ENCODE measurements at places on chromosomes 6 and 20. TPM values are rescaled to one million over a fixed set of nuclear protein-coding genes. Genes with fewer than 3 reads are reported as not detected.

DNA sequence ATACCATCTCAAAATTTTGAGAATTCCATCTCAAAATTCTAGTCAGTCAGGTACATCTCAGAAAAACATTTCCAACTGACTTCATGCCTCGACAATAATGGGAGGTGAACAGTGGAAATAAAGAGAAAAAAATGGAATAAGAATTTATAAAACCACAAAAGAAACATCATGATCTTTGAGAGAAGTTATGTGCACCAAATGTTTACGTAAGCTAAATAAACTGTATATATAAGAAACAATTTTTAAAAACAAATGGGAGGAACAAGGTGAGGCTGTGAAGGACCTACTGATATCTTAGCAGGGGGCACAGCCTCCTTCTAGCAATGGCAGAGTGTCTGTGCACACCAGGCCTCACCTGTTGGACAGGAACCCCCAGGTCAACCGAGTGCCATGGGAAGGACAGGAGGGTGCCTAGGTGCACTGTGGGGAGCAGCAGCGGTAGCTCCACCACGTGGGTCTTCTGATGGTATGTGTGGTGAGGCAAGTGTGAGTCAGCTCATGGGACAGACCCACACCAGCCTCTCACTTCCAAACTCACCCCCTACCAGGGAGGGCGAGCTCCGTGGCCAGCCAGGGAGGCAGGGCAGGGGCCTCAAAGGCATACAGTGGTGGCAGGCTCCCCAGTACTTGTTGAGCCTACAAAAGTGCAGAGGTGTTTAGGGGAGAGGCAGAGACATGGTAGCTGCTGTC lies 23.2 kb downstream of the DIDO1 start:
- H3K27me3 ChIP-seq: no peaks in the 10 kb centered on the region
- peaks cover 3% of the 10 kb centered on the region for H3K4me1 ChIP-seq
- H3K4me3 ChIP-seq: no peak overlapping the region
- H3K36me3 ChIP-seq: peaks cover 65% of the 10 kb centered on the region
- DNase-seq: no peak
- H3K27ac ChIP-seq: no peak overlapping the region

DNA sequence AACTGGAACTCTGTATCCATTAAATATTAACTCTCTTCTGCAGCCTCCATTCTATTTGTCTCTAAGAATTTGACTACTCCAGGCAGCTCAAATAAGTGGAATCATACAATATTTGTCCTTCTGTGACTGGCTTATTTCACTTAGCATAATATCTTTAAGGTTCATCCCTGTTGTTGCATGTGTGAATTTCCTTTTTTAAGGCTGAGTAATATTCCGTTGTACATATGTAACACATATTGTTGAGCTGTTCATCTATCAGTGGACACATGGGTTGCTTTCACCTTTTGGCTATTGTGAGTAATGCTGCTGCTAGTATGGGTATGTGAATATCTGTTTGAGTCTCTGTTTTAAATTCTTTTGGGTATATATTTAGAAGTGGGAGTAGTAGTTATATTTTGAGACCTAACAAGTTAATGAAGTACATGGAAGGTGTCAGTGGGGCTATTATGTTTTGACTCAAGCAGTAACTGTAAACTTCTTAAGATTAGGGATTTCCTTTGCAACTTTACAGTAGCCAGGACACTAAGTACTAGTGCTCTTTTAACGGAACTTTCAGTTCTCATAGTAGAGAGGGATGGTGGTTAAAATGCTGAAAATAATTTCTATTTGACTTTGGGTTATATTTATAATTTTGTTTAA lies 29.7 kb upstream of the TMEM217 start:
- no peak for DNase-seq
- H3K4me3 ChIP-seq: no peak overlapping the region
- H3K27me3 ChIP-seq: no peaks in the 10 kb centered on the region
- peaks cover 15% of the 10 kb centered on the region for H3K4me1 ChIP-seq

DNA sequence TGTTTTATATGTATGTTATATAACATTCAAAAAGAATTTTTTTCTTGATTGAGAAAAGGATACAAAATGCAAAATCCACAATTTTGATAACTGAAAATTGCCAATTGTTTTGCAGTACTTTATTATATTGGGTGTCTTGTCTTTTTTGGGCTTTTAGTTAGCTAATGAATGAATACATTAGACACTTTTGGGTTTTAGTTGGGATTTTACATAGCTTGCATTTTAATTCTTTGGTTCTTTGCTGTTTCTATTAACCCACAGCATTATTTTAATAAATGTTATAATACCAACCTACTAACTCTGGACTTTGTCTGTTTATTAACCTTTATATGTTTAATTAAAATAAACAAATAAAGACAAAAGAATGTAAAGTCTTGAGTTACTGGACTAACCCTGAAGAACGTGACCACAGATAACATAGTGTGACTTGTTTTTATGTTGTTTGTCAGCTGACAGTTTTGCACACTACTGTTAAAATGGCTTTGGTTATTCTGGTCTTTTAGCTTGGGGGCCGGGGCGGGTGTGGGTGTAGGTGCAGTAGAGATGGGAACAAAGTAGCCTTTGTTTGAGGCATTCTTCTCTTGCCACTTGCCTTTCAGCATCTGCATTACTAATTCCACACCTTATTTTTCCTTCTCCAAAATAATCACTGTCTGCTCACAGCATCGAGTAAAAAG lies 159.1 kb downstream of the QKI start:
- no peak for DNase-seq
- no peak overlapping the region for H3K27ac ChIP-seq
- H3K4me1 ChIP-seq: no peaks in the 10 kb centered on the region
- H3K36me3 ChIP-seq: peaks cover 2% of the 10 kb centered on the region
- no peak overlapping the region for H3K4me3 ChIP-seq

- H3K27ac ChIP-seq: no peak overlapping the region
- no peak for DNase-seq
- no peaks in the 10 kb centered on the region for H3K36me3 ChIP-seq
- H3K27me3 ChIP-seq: no peaks in the 10 kb centered on the region
- H3K4me1 ChIP-seq: no peaks in the 10 kb centered on the region
- H3K4me3 ChIP-seq: no peak overlapping the region
These were observed 416.8 kb upstream of the SPTLC3 start for GRCh38 chr20:12591949-12592470.

DNA sequence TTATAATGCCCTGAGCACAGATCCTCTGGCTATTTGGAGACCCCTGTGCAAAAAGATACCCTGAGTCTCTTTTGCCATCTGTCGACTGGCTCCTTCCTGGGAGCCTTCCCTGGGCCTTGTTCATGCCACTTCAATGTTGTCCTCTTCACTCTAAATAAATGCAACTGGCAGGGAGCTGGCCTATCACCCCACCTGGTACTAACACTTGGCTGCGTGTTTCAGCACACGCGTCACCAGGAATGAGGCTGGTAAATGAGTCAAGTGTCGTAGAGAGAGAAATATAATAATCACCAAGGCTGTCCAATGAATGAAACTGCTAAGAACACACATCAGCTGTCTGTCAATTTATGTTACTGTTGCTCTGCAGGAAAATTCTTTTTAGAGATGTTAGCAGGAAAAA lies 374.6 kb upstream of the JARID2 start:
- H3K27ac ChIP-seq: no peak overlapping the region
- no peaks in the 10 kb centered on the region for H3K27me3 ChIP-seq
- H3K4me1 ChIP-seq: peaks cover under 1% of the 10 kb centered on the region

- H3K27me3 ChIP-seq: no peaks in the 10 kb centered on the region
- H3K4me1 ChIP-seq: no peaks in the 10 kb centered on the region
- H3K4me3 ChIP-seq: no peak overlapping the region
- peaks cover 3% of the 10 kb centered on the region for H3K36me3 ChIP-seq
- DNase-seq: no peak
These were observed 213.9 kb upstream of the SNX9 start for GRCh38 chr6:157609117-157609516.

- H3K27ac ChIP-seq: no peak overlapping the region
- H3K36me3 ChIP-seq: no peaks in the 10 kb centered on the region
- H3K27me3 ChIP-seq: no peaks in the 10 kb centered on the region
- no peak for DNase-seq
These were observed 233.1 kb upstream of the ZNF217 start for GRCh38 chr20:53826597-53827291.

GRCh38 chr20:19074356-19074755 lies 138.1 kb upstream of the SLC24A3 start:
- DNase-seq: no peak
- H3K27ac ChIP-seq: no peak overlapping the region
- H3K4me1 ChIP-seq: peaks cover 5% of the 10 kb centered on the region
- no peaks in the 10 kb centered on the region for H3K27me3 ChIP-seq
- H3K36me3 ChIP-seq: no peaks in the 10 kb centered on the region

- no peak for DNase-seq
- no peaks in the 10 kb centered on the region for H3K4me1 ChIP-seq
- H3K36me3 ChIP-seq: no peaks in the 10 kb centered on the region
- H3K27me3 ChIP-seq: no peaks in the 10 kb centered on the region
- H3K4me3 ChIP-seq: no peak overlapping the region
These were observed 49.9 kb upstream of the TMEM30A start for GRCh38 chr6:75334266-75335040.

DNA sequence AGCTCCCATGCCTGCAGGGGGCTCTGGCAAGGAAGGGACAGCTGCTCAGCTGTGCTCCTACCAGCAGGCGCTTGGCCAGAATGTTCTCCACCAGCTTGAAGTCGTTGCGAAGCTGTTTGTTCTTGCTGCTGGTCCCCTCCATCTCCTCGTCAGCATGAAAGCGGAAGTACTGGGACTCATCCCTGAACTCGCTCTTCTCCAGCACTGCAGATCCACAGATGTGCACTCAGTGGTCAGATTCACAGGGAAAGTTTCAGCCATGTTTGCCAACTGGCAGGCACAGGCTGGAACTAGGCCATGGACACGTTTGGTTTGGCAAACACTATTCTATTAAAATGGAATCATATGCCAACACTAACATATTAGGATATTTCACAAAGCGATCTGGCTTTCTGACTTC lies 167.9 kb downstream of the PREX1 start:
- no peak overlapping the region for H3K4me3 ChIP-seq
- DNase-seq: no peak
- H3K27ac ChIP-seq: no peak overlapping the region
- H3K36me3 ChIP-seq: peaks cover 76% of the 10 kb centered on the region
- H3K27me3 ChIP-seq: no peaks in the 10 kb centered on the region
- H3K4me1 ChIP-seq: peaks cover 7% of the 10 kb centered on the region

DNA sequence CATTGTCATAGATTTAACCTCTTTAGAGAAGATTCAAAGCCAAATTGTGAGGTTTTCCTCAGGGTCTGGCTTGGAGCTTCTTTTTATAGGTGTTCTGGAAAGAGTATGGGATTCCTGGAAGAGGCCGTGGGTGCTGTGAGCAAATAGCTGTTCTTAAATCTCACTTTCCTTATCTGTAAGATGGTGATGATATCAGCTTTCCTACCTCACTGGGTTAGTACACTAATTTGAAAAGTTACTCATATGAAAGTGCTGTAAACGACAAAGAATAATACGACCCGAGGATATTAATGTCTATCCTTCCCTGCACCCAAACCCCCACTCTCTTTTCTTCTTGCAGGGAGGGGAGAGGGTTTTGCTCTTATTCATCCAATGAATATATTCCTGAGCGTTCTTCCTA lies 116.9 kb upstream of the ENPP5 start:
- H3K27me3 ChIP-seq: no peaks in the 10 kb centered on the region
- H3K4me3 ChIP-seq: no peak overlapping the region
- no peak for DNase-seq

PDE7B gene
- total RNA-seq: 0.54 TPM

LRRC73 gene
- not detected for total RNA-seq

PI16 gene
- total RNA-seq: 7.8 TPM

GUCA1A gene
- total RNA-seq: not detected

TNFRSF6B gene
- 1.2 TPM for total RNA-seq

NCOA3 gene
- 65.5 TPM for total RNA-seq

RBM24 gene
- not detected for total RNA-seq

EPHA7 gene
- not detected for total RNA-seq

RNF182 gene
- total RNA-seq: 0.18 TPM
